ENCODE measurements at places on chromosomes 4 and X.

GRCh38 chr4:118287711-118288451 lies 64.9 kb downstream of the PRSS12 start:
- no peak for DNase-seq

DNA sequence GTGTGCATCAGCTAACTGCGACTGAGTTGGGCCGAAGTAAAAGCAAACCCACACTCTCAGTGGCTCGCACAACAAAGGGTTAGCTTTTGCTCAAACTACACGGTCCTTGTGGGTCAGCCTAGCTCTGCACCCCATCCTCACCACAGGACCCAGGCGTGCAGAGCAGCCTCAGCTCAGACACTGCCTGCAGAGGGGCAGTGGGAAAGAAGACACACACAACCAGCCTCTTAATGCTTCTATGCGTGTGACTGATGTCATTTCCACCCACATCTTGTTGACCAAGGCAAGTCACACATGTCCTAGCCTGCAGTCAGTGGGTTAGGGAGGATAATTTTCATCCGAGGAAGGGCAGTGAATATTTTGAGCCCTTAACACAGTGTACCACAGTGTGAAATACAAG lies 40.5 kb downstream of the HMGB2 start:
- DNase-seq, result no peak

- DNase-seq, result no peak
Observed at GRCh38 chr4:95289028-95289634, 259.6 kb downstream of the UNC5C start.

DNA sequence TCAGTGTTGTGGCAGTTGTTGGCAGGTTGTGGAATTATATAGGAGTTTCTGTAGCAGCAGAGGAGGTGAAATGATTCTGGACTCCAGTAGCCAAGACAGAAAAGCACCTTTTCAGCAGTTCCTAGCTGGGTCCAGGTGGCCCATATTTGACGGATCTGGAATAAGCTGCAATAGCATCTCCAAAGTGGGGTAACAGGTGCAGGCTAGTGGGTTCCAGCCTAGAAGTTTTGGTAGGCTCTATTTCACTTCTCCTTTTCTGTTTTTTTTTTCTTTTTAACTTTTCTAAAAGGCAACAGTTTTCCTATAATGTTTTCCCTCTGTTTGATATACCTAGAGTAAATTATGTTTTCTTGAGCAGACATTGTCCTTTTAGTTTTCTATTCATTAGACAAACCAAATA lies 392.5 kb downstream of the C4orf33 start:
- no peak for DNase-seq

GRCh38 chrX:109797311-109797975 lies 64.4 kb upstream of the ACSL4 start:
- DNase-seq, result peak; percentile 23

- DNase-seq, result no peak
Observed at GRCh38 chr4:183934761-183935160, 29.7 kb downstream of the STOX2 start.

GRCh38 chr4:141642063-141642462 lies 5.7 kb downstream of the IL15 start:
- no peak for DNase-seq

DNA sequence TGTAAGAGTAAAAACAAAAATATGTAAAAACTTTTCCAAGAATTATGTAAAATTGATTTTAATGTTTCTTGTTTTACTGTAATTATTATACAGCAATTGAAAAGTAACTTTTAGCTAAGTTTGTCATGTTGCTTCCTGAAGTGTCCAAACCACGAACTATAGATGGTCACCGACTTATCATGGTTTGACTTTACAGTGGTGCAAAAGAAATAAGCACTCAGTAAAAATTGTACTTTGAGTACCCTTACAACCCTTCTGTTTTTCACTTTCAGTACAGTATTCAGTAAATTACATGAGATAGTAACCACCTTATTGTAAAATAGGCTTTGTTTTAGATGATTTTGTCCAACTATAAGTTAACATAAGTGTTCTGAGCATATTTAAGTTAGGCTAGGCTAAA lies 93.8 kb downstream of the SLC10A6 start:
- DNase-seq, result no peak

DNA sequence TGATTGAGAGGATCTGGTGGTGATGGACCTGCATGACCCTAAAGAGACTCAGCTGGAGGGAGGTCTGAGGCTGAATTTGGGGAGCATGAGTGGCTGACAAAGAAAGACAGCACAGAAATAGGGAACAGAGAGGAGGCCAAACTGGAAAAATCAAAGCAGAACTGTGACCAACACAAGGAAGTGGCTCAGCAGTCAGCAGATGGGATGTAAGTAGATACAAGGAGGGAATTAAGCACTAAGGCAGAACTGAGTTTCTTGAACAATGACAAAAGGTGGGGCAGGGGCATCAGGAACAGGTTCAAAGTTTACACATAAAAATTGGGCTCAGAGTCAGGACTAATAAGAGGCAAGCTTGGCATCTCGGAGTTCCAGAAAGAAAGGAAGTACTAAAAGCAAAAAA lies 144.3 kb upstream of the KLF3 start:
- DNase-seq, result no peak

GRCh38 chr4:21011106-21011505 lies 310.8 kb downstream of the PACRGL start:
- no peak for DNase-seq

- no peak for DNase-seq
Observed at GRCh38 chr4:139808808-139809756, 143.5 kb downstream of the MGST2 start.

GRCh38 chr4:118281611-118282442 lies 71.0 kb downstream of the PRSS12 start:
- peak; percentile 60 for DNase-seq

DNA sequence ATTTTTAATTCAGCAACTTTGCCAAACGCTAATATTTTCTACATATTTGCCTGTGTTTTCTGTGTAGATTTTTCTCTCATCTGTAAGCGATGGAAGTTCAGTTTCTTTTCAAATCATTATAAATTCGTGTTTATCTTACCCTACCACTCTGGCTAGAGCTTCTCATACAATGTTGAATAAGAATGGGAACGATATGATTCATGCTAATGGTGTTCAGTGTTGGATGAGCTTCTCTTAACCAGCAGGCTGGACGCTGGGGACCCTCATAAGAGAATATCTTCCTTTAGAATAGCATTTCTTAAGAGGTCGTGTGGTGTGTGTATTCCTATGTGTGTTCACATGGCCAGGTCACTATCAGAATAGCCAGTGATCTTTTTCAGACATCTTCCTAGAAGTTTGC lies 31.0 kb downstream of the NSDHL start:
- DNase-seq, result no peak

GRCh38 chr4:142809559-142809958 lies 36.5 kb downstream of the INPP4B start:
- no peak for DNase-seq

DNA sequence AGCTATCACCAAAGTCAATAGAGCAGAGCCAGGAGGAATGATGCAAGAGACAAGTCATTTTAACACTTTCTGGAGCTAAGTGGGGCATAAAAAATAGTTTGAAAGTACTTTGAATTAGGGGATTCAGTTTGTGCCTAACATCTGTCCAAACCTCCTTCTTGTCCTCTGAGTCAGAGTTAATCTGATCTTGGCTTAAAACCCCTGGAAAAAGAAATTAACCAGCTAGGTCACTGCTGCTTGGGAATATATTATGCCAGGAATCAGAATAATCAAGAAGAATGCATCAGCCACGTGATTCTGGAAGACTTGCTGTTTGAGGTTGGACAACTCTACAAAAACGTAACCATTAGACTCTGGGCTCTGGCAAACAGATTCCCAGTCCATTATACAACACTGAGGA lies 45.3 kb upstream of the EDA2R start:
- DNase-seq, result no peak

- peak; percentile 67 for DNase-seq
Observed at GRCh38 chr4:128768373-128768996, 41.0 kb upstream of the JADE1 start.

DNA sequence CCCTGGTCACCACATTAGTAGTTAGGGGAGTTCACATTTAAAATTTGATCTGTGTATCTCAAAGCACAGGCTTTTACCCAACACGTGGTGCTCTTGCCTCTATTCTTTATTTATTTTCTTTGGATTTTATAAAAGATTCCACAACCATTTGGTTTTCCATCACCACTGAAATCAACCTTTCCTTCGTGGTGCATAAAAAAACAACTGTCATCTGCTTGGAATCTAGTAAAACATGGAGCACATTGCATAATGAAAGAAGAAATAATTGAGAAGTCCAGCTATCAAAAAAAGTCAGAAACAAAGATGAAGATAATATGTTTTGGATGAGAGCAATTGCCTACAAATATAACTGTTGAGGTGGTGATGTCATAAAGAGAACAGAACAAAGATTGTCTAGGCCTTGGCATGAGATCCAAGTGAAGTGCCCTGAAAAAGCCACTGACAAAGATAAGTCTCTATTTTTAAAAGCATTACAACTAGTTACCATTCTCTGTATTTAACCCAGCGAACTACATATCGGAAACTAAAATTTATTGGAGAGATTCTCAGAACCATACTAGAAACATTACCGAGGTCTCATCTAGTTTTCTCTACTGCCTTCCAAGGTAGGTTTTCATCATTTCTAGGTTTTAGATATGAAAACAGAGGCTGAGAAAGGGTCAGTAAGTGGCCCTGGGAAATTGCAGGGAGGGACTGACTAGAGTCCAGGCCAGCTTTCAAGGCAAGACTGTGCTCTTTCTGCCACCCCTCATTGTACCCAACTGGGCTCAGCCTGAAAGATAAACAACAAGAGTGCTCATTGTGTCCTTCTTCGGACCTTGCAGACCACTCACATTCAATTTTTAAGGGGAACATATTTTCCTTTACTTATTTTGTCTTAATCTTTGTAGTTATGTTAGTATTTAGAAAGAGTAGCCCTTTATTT lies 127.3 kb downstream of the MAD2L1 start:
- DNase-seq, result no peak

DNA sequence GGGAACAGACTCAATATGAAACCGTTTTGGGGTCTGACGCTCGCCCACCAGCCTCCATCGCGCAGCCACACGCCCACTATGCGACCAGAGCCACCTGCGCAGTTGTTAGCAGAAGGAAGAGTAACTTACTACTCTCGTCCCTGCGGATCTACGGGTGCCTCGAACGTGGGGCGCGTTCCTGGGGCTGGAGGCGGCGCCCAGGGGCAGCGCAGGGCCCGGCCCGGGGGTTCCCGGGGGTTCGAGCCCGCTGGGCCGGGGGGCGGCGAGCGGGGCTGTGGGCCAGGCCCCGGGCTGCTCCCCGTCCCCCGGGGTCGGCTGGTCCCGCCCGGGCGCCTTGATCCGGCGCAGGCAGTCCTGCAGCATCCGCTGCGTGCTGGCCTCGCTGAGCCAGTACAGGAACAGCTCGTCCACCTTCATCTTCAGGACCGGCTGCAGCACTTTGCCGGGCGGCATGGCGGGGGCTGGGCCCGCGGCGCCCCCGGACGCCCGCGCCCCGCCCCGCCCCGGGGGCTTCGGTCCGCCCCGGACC lies 404 bp downstream of the PPP2R3B start:
- peak; percentile 21 for DNase-seq

GRCh38 chrX:118225711-118226428 lies 109.3 kb upstream of the KLHL13 start:
- DNase-seq, result peak; percentile 8

- no peak for DNase-seq
Observed at GRCh38 chr4:165711436-165711835, 161.6 kb upstream of the TLL1 start.

GRCh38 chr4:42216664-42217063 lies 64.2 kb upstream of the BEND4 start:
- no peak for DNase-seq

DNA sequence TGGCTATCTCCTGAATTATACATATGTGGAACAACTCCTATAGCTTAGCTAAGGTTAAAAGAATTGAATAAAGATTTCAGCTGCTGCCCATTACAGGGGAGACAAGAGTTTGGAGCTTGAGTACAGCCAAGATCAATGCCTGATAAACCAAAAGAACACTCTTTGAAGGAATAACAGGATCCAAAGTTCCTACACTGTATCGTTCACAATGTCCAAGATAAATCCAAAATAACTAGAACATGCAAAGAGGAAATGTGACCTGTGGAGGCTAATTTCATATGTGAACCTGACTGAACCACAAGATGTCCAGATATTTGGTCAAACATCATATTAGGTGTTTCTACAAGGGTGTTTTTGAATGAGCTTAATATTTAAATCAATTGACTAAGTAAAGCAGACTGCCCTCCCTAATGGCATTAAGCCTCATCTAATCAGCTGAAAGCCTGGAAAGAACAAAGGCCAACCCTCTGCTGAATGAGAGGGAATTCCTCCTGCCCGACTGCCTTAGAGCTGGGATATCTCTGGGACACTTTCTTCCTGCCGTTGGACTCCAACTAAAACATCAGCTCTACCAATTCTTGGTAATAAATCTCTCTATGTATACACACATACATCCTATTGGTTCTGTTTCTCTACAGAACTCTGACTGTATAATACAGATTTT lies 19.2 kb downstream of the RFC1 start:
- no peak for DNase-seq

Measured in hematopoietic multipotent progenitor cell treated with erythropoietin and hydrocortisone succinate and interleukin-3 and kit ligand, for 8 days (in vitro differentiated cells).